Activated T-helper 1 cell treated with Interleukin-2 at 50 U/mL for 16 hours (primary cell): ENCODE measurements at places on chromosomes 7 and 10.

DNA sequence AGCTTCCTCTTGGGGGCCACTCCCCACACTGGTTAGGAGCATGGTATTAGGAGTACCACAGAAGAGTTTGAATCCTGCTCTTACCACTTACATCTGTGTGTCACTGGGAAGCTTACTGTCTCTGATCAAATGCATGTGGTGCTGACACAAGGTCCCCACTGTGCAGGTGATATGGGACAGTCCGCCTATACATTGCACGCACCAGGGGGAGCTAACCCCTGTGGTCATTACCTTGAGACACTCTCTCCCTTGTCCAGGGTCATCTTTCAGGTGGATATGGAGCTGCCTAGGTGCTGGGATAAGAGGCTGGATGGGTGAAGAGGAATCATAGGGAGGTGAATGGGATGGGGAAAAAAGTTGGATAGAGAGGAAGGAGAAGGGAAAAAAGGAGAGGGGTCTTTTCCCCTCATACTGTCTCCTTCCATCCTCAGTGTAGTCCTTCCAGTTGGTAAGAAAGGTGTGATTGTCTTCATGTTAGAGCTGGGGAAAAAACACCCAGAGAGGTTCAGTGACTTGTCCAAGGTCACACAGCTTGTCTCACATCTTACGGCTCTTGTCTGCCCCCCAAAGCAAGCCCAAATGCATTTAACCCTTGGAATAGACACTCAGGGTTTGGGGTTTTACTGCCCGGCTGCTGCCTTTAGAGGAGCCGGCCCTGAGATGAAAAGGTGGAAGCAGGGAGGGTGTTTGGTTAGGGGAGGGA, 125.9 kb downstream of the CDH23 start:
- DNase-seq = no peak

GRCh38 chr7:33157311-33157710, 27.9 kb downstream of the BBS9 start:
- DNase-seq = no peak

- no peak for DNase-seq
Measured at GRCh38 chr10:97435211-97435610, 9.2 kb downstream of the PGAM1 start.

DNA sequence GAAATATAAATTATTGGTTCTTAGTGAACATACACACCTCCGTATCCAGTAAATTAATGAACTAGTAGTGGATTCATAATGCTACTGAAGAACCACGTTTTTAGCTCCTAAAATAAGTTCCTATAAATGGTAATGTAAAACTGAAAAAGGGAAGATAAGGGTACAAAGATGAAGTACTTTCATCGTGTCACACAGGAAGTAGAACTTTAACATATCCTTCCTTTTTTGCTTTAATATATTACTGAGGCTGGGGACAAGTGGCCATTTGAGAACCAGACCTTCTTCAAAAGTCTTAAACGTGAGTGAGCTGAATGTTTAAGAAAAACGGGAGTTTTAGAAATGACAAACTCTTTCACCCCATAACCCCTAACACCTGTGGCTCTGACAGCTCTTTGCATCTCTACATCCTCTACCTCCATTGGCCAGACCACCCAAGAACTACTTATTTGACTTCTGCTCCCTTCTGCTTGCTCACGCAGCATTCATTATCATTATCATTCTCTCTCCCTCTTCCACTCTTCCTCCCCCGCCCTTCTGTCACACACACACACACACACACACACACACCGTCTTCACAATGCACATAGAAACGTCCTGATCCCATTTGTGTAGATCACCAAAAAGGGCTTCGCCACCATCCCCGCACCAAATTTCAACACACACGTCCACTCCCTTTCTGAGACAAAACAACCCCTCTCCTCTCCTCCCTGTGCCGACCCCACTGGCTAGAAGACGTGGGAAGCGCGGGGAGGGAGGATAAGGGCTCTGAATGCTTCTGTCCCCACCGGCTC, 677 bp downstream of the SKAP2 start:
- DNase-seq = peak; percentile 0

- no peak for DNase-seq
Measured at GRCh38 chr7:42189535-42189934, 47.5 kb downstream of the GLI3 start.

- no peak for DNase-seq
Measured at GRCh38 chr7:123522066-123522465, 12.3 kb downstream of the IQUB start.

- DNase-seq = no peak
Measured at GRCh38 chr10:115398026-115398425, 304.9 kb downstream of the ATRNL1 start.
